ENCODE measurements at places on chromosomes 16 and 17.

DNA sequence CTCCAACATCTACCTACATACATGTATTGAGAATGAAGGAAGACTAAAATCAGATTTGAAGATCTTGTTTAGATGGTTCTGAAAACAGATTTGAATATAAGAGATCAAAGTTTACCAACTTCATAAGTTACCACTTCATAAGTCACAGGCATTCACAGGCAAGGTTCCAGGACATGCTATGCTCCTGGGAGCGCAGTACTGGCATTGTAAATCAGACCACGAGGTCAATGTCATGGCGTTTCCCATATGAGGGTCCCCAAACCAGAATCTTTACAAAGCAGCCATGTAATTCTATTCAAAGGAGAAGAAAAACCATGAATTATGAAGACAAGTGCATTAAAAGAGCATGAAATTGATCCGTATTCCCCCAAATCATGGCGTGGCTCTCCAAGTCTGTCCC lies 3.0 kb downstream of the CDH11 start:
- no peak for DNase-seq

DNA sequence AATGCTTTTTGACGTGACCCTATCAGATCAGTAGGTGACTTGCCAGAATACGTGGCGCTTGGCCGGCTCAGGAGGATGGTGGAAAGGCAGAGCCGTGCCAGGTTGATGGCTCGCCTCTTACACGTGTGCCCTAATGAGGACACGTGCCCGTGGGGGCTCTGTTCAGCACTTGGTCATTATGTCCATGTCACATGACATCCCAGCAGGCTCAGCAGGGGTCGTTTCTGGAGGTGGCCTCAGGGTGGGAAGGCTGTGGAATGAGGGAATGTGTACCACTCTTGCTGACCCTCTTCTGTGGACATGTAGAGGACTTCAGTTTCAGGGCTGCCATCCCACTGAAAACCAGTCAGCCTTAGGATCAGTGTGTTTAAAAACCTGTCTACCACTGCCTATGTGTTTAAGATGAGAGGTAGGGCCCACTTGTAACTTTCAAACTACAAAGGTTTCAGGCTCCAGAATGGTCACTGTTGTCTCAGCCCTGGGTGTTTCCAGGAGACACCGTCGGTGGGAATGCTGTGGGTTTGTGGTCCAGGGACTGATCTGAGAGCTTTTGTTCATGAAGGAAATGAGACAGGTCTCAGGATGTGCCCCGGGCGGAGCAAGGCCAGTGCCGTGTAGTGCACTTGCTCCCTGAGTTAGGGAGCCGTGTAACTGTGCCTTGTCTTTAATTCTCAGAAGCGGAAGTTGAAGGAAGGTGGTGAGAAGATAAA lies 12.1 kb downstream of the UBN1 start:
- DNase-seq, result no peak

GRCh38 chr16:27066668-27067537 lies at the start of gene C16orf82:
Gene C16orf82, plus strand, starts transcription at chr16:27066927.
- DNase-seq, result no peak

DNA sequence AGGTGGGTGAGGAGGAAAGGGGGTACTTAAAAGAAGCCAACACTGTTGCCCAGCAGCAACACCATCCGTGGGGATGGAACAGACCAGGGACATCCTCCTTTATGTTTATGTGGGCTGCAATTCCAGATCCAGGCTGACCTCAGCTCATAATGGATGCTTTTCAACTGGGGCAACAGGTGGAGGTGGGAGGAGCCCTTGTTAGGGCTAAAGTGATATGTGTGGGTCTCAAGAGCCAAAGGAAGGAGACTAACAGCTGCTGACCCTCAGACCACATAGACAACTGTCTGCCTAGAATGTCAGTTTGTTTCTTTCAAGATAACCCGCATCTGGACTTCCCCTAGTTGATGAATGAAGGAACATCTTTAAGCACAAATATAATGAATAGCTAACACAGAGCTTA lies 2.0 kb upstream of the INPP5K start:
- no peak for DNase-seq

DNA sequence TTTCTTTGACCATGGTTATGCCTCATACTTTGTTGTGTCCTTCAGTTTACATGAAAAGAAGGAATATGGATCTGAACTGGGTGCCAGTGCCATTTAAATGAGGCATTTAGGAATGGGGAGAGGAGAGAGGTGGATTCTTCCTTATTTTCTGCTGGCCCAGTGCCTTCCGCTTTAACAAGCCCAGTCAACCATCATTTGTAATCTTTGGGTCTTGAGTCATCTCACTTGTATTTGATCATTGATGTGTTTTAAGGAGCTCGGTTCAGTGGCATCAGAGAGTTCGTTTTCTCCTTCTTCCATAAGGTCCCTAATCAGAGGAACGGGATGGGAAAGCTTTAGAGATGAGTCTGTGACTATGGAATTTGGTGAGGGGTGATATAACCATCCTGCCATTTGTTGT lies 334.9 kb downstream of the WWOX start:
- DNase-seq, result no peak

- no peak for DNase-seq
Measured at GRCh38 chr16:14510939-14511799, 118.9 kb downstream of the PARN start.

DNA sequence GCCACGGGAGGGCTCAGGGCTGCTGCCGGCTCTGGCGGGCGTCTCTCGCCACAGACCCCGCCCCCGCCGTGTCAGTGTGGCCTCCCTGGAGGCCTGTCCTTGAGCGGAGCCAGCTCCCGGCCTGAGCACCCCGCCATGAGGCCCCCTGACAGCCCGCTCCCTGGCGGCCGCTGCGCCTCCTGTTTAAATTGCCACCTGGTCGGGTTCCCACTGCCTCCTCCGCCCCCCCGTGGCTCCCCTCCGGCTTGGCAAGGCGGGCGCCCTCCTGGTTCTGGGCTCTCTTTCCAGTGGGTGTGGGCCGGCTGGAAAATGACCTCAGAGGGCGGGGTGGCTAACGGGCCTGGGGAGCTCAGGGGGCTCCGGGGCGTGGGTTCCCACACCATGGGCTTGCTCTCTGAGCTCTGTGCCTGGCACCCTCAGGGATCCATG lies 42.1 kb upstream of the SSTR5 start:
- no peak for DNase-seq

Measured in CD4-positive, alpha-beta T cell treated with Interleukin-21 for 1 hour (primary cell).